Tongue (tissue), 3 donors: ENCODE measurements at places on chromosomes 16 and 17.

DNA sequence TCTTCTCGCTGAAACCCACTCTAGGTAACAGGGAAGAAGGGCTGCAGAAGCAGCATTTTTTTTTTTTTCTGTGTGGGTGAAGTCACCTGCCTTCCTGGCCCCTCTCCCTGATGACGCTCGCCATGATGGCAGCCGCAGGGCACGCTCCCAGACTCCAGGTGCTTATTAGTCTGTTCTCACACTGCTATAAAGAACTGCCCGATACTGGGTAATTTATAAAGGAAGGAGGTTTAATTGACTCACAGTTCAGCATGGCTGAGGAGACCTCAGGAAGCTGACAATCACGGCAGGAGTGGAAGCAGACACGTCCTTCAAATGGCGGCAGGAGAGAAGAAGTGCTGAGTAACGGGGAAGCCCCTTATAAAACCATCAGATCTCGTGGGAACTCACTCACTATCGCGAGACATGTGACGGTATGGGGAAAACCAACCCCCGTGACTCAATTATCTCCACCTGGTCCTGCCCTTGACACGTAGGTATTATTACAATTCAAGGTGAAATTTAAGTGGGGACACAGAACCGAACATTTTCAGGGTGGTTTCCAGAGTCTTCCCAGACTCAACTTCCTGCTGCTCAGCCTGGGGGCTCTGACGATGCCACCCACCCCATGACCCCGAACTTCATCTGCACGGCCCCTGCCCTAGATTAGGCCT is 34.9 kb upstream of the NLRP1 start:
- DNase-seq = no peak

DNA sequence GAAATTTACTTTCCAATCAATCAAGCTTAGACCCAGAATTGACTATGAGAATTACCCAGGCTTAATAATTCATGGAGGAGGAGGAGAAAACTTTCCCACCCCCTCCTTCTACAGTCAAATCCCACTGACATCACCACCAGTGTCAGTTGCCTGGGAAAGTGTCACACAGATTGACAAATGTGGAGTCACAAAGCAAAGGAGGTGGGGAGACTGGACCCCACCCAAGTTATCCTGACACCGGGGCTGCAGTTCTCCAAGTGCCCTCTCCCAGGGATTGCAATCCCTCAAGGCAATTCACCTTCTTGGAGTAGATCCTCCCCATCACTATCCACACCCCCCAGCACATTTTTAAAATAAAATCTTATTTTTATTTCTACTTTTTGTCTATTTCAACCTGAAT is 100.2 kb upstream of the CDH11 start:
- DNase-seq = no peak

DNA sequence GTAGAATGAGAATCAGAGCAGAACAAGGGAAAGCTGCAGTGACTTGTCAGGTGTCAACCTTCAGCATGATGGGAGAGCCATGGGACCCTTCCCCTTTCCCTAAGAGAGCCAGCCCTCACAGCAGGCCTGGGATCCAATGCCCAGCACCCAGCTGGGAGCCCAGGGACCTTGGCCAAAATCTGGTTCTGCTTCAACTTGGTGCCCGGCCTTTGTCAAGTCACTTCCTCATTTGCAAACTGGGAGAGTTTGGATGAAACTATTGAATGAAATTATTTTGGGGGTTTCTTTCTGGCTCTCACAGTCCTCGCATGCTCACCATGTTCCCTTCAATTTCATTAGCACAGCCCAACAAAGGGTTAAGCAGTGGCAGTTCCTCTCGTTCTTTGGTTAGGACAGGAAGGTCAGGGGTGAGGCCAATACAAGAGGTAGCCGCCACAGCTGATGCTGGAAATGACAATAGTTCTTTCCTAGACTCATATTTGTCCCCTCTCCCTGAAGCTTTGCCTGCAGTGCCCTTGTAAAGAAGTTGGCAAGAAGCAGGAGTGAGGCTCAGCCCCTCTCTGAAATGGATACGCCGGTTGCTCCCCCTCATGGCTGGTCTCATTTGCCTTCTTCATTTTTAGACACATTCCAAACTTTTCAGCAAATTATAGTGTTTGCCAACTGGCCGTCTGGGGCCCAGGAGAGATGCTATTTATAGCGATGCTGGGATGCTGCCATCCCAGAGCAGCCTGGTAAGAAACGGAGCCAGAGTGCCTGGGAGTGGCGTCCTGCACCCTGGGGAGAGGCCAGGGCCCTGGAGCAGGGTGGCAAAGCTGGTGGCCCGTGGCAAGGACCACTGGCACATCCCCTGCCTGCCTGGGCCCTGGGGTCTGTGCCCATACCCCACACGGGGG is 34.5 kb upstream of the MEOX1 start:
- peak; percentile 51 for DNase-seq

- no peak for DNase-seq
These were observed 62.1 kb downstream of the ZZEF1 start for GRCh38 chr17:4080686-4081085.

DNA sequence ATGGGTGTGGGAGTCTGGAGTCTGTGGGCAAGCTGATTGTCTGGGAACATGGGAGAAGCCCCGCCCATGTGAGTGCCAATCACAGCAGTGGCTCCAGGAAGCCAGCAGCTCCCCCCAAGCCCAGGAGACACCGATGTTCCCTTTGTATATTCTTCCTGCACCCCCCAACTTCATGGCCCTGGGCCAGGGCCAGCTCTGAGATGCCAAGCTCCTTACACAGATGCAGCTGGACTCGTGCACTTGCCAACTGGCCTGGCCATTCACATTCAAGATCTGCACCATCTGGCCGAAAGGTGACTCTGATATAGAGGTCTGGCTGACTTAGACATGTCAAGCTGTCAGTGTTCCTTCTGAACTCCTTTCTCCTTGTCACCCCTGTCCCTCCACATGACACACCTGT is 50.5 kb downstream of the CACNG5 start:
- peak; percentile 70 for DNase-seq

GRCh38 chr16:77170805-77171204 is 20.2 kb upstream of the MON1B start:
- no peak for DNase-seq

DNA sequence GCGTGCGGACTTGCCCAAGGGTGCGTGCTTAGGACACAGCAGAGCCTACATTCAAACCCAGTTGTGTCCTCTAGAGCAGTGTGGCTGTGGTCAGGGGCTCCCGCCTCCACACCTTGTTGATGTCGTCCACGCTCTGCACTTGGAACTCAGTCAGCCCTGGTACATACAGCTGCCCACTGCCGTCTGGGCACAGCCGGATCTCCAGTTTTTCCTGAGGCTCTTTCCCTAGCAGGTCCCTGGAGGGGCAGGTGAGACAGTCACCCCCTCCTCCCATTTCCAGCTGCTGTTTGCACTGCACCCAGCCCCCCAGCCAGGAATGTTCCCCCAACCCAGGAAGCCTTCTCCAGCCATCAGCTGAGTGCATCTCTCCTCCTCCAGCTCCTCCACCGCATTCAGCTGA is 25.7 kb downstream of the KATNB1 start:
- DNase-seq = no peak

DNA sequence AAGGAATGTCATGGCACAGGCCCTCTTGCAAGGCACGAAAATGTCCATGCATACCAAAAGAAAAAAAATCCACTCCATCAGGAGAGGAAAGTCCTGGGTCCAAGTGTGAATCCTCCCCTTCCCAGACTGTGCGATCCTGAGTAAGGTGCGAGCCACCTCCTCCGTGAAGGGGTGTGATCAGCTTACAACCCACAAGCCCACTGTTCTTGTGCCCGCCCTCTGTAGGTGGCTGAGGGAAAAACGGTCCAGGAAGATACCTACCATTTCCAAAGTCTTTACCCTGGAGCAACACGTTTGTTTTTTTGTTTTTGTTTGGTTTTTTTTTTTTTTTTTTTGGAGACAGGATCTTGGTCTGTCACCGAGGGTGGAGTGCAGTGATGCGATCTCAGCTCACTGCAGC is 116.5 kb downstream of the ZNF423 start:
- no peak for DNase-seq

DNA sequence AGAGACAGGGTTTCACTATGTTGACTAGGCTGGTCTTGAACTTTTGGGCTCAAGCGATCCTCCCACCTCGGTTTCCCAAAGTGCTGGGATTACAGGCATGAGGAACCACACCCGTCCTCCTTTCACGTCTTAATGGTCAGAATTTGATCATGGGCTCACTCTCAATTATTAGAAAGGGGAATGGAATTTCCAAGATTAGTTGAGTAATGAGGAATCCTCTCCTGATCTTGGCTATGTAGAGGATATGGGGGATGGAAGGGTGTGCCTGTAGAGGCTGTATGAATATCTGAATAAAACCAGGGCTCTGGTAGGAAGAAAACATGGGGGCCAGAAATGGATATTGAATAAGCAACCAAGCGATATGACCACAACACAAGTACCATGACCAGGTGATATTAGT is 25.9 kb upstream of the SMURF2 start:
- DNase-seq = no peak

DNA sequence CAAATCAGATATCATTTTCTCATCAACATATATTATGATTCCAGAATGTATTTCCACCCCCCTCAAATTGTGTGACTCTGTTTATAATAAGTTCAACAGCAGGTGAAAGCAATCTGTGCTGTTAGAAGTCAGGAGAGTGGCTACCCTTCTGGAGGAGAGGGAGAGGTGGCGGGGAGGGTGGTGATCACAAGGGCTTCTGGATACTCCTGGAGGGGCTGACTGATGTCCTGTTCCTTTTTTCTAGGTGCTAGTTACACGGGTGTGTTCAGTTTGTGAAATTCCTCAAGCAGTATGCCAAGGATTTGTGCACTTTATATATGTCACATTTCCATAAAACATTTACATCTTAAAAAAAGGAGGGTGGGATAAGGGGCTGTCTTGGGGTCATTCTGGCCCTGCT is 119.1 kb downstream of the IRF8 start:
- no peak for DNase-seq

DNA sequence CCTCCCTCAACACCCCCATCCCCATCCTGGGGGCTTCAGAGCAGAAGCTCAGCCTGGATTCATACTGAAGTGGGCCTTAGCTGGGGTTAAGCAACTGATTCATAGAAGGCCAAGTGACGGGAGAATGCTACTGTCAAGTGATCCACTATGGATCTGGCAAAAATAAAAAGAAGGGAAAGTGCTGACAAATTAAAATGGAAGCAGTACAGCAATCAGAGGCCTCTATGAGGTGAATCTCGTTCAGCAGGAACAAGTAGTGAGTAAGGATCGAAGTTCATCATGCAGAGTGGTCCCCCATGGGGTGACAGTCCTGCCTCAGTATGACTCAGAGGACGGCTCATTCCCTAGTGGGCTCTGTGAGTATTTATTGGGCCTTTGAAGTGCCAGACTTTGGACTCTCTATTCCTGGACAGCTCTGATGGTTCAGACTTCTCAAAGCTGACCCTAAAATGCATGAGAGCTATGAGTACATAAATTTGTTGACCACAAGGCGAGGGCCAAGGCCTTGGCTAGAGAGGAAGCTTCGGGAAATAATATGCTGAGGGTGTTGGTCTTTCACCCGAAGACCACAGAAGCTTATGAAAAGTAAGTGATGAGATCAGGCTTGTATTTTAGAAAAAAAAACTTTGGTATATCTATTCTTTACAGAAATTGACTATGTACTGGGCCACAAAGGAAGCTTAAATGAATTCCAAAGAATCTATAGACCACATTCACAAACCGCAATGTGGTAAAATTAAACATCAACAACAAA is 5.3 kb upstream of the NSMCE1 start:
- DNase-seq = no peak

- peak; percentile 87 for DNase-seq
These were observed 28.8 kb upstream of the GINS2 start for GRCh38 chr16:85717393-85718152.

DNA sequence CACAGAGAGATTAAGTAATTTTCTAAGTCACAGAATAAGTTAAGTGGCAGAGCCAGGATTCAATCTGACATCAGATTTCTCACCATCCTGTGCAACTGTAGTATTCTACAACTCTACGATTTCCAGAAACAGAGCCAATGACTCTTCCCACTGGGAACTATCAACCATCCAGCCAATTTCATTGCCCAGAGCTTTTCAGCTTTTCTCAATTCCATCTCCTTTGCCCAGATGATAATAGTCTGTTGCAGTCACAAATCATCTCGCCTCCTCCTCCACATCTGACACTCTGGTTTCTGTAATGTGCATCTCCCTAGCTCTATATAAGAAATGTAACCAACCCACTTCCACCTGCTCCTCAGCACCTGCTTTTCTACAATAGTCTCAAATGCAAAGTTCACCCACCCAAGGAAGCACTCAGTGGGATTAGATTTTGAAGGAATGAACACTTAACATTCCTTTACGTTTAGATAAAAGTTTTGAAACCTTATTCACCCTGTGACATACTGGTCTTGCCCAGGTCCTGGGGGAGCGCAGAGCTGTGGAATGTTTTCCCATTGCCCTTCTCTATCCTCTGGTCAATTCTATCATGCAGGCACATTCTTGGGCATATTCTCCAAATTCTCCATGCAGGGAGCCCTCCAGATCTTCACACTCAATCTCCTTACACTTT is 167.8 kb upstream of the ASIC2 start:
- no peak for DNase-seq

GRCh38 chr17:29667969-29668368 is 45.3 kb upstream of the CORO6 start:
- DNase-seq = no peak

DNA sequence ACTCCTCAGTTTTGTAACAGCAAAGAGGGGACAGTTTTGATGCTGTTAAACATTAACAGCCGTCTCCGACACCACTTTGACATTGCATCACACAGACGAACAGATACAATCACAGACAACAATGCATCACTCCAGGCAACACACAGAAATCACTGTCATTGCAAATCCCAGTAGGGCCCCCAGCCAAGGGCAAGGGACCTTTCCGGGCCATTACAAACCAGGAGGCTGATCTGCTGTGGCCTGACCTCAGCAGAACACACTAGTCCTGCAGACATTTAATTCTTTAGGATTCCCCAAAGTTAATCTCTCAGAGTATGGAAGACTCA is 136.2 kb upstream of the RCVRN start:
- no peak for DNase-seq

DNA sequence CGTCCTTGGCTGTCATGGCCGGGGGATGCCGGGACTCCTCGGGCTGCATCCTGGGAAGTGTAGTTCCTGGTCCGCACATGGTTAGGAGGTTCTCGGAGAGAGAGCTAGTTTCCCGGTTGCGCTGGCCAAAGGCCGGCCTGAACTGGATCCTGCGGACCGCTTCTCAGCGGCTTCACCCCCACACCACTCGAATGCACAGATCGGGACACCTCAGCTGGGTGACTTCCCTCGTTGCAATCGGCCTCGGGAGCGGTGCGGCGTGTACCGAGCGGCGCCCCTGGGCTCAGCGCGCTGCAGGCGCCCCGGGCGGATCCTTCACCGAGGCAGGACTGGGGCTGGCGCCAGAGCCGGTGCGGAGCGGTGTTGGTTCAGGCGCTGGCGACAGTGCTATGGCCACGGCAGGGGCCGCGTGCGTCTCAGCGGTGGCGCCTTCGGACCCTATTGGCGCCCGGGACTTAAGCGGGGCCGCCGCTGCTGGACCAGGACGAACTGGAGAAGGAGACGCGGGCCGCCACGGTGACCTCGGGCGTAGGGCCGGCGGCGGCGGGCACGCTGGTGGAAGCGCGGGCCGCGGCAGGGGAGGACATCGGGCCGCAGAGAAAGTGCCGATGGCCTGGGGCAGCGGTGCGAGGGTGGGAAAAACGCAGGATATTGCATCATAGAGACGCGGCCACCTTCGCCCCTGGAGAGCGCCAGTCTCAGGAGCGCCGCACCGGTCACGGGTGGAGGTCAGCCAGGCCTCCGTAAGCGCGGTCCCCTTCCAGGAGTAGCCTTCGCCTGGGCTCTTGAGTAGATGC is 11.4 kb downstream of the ZNF629 start:
- peak; percentile 93 for DNase-seq
